Activated T-helper 1 cell treated with Interleukin-2 at 50 U/mL for 16 hours (primary cell): ENCODE measurements at places on chromosomes 4 and X.

DNA sequence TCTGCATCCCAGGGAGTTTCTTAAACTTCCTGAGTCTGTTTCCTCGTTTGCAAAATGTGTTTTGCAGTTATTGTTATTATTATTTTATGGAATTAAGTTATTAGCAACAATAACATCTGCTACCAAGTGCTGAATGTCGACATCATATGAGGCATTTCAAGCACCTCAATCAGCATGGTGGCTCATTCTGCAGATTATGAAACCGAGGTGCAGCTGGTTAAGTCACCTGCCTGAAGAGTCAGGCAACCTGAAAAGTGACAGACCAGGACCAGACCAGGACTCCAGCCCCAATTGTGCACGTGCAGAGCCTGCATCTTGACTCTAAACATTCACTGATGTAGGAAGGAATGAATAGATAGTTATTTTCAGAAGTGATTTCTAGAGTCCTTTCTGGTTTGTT lies 99.8 kb downstream of the AFAP1 start:
- no peak for DNase-seq

DNA sequence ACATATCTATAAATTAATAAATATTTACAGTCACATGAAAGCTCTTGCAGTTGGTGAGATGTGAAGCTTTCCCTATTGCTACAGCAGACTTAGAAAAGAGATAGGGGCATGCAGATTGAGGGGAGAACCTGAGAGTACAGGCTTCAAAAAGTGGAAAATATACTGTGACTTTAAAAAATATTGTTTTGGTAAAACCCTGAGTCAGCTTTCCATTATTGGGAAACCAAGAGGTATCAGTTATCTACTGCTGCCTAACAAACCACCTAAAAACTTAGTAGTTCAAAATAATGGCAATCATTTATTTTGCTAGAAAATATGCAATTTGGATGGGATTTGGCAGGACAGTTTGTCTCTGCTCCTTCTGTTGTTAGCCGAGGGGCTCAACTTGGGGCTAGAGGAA lies 38.3 kb downstream of the LANCL3 start:
- no peak for DNase-seq

DNA sequence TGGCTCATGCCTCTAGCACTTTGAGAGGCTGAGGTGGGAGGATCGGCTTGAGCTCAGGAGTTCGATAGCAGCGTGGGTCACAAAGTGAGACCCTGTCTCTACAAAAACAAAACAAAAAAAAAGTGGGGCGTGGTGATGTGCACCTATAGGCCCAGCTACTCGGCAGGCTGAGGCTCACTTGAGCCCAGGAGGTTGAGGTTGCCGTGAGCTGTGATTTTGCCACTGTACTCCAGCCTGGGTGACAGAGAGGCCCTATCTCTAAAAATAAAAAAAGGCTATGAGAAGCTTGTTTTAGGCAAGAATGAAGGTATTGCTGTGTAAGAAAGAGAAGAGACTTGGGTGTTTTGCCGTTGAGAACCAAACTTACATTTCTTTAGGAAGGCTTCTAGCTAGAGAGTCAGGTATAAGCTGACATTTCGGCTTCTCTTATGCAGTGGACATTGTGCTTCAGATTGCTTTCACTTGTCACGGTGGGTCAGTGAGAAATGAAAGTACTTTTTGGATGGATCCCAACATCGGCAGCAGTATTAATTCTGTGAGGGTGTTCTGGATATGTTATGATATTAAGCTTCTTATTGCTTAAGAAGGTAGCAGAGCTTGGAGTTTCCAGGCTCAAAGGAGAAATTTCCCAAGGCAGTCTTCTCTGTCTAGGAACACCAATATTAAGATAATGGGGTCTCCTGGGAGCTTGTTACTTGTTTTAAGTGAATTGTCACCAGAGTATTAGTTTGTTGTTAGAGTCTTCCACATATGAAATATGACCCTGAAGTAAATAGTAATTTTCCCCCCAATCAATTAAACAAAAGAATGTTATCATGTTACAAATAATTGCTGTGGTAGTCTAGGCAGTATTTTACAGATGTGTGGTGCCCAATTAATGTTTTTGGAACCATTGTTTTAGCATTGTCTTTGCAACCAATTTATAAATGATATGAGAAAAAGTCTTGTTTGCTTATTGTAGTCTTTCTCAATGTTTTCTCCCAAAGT lies 17.6 kb downstream of the TMEM131L start:
- no peak for DNase-seq

- DNase-seq: no peak
Observed at GRCh38 chrX:152831391-152831790, 528 bp downstream of the NSDHL start.

- DNase-seq: no peak
Observed at GRCh38 chrX:18548996-18549395, 122.9 kb downstream of the RS1 start.

- no peak for DNase-seq
Observed at GRCh38 chr4:149949381-149949780, 128.9 kb upstream of the DCLK2 start.

- DNase-seq: no peak
Observed at GRCh38 chrX:39534949-39535348, 562.8 kb downstream of the BCOR start.

GRCh38 chr4:108443585-108443984 lies 176.8 kb upstream of the RPL34 start:
- DNase-seq: no peak

GRCh38 chr4:101025755-101026154 lies 321.6 kb downstream of the PPP3CA start:
- DNase-seq: no peak

DNA sequence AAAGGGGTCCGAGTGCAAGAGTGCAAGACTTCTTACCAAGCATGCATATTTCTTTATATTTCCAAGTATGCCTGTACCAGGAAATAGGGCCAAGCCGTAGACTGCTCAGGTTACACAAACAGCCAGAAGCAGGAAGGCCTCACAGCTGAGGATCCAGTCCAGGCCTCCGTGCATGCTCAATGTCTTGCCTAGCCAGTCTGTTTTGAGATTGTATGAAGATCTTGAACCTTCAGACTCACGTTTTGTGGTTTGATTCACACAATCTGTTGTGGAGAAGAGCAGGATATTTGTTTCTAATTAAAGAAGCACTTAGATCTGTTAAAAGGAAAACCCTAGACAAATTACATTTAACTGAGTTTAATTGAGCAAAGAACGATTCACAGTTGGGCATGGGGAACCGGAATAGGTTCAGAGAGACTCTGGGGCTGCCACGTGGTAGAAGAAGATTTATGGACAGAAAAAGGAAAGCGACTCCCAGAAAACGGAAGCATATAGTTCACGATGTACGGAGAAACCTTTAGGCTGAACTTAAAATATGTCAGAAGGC lies 1.2 kb downstream of the MGST2 start:
- no peak for DNase-seq

GRCh38 chr4:101071241-101071640 lies 276.1 kb downstream of the PPP3CA start:
- no peak for DNase-seq

- DNase-seq: no peak
Observed at GRCh38 chr4:147794787-147795413, 63.0 kb downstream of the ARHGAP10 start.

GRCh38 chrX:82362550-82362949 lies 1145.5 kb upstream of the POU3F4 start:
- DNase-seq: no peak

DNA sequence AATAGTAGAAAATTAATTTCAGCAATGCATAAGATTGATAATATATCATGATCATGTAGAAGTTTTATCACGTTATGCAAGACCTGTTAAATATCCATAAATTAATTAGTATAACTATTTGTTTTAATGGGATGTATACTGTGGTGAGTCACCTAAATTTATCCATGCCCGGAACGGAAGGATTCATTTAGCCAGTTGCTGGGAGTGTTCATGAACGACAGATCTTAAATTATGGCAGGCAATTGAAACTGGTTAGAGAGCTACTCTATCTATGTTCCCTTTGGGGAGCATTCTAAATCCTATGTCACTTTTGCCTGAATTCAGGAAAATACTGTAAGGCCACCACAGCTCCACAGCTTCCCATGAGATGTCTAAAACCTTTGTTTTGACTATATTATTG lies 1950.5 kb upstream of the AGA start:
- DNase-seq: no peak

DNA sequence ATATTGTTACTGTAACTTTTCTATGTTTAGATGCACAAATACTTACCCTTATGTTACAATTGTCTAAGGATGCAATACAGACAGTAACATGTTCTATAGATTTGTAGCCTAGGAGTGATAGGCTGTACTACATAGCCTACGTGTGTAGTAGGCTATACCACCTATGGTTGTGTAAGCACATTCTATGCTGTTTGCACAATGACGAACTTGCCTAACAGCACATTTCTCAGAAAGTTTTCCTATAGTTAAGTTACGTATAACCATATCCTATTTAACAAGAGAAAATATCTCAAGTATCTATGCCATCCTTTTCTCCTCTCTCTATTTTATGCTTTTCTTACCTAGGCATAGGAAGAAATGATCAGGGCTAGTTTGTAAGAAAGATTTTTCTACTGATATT lies 710.8 kb upstream of the HTR2C start:
- DNase-seq: no peak

DNA sequence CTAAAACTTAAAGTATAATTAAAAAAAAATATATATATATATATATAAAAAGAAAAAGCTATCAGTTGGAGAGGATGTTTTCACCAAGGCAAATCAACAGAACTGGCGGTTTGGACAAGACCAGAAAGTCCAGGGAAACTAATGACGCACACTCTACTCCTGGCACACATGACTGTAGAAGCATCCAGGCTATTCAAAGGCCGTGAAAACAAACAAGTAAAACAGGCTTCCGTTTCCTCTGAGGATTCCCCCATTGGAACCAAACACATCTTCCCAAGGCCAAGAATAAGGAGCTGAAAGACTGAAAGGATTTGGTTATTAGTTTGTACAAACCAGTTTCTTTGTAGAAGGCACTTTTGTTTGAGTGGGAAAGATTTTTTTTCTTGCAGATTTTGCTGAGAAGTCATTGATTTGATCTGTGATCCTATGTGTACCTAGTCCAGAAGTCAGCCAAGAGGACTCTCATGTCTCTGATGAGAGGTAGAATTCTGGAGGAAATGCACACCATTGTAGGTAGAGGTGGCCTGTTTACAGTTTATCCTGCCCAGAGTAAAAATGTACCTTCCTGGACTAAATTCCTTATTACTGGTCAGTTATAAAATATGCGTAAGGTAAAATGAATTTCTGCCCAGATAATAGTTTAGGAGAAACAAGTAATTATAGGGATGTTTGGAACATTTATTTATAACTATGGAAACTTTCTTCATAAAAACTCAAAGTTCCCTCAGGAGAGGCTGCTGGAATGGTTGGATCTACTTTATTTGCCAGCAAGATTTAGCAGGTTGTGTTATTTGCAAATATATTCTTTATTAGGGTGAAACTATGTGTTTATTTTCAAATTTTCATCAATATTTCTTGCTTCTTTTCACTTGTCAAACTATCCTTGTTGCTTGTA lies 66.5 kb downstream of the DMP1 start:
- no peak for DNase-seq

- DNase-seq: no peak
Observed at GRCh38 chr4:16660656-16661055, 237.8 kb downstream of the LDB2 start.

DNA sequence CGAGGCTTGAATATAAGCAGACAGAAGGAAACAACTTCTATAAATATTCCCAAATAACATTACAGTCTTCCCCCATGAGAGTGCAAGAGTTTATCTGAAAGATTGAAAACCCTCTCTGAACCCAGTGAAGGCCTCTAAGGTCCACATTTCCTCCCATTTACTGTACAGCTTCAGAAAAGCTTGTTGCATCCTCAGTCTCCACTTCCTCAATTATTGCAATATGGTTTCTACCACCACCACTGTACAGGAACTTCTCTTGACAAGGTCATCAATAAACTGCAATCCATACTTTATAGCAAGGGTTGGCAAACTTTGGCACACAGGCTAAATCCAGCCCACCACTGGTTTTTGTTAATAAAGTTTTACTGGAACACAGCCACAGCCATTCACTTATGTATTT lies 239.0 kb downstream of the THOC2 start:
- DNase-seq: no peak

- no peak for DNase-seq
Observed at GRCh38 chr4:139525414-139525813, 30.6 kb downstream of the SETD7 start.

- DNase-seq: no peak
Observed at GRCh38 chr4:154082760-154083535, 294.1 kb upstream of the SFRP2 start.

DNA sequence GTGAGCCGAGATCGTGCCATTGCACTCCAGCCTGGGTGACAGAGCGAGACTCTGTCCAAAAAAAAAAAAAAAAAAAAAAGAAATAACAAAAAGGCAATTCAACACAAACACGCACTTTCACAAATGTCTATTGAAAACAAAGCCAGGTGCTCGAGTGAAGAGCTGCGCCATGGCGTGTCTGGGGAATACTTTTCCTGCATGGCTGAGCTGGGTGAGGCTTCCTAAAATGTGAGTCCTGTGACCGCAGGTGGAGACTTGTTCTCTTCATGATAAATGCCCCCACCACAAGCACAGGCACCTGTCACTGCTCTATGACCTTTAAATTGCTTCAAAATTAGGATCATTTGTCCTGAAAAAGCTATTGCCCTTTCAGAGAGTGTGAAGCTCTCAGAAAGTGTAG lies 4.0 kb upstream of the ABLIM2 start:
- DNase-seq: no peak

DNA sequence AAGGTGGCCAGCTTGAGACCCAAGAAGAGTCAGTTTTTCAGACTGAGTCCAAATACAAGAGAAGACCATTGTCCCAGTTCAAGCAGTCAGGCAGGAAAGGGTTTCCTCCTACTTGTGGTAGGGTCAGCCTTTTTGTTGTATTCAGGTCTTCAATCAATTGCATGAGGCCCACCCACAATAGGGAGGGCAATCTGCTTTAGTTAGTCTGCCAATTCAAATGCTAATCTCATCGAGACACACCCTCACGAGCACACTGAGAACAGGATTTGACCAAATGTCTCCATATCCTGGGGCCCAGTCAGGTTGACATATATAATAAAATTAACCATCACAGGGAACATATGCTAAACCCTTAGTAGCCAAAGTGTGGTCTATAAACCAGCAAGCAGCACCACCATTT lies 75.3 kb upstream of the FRMPD3 start:
- DNase-seq: no peak

DNA sequence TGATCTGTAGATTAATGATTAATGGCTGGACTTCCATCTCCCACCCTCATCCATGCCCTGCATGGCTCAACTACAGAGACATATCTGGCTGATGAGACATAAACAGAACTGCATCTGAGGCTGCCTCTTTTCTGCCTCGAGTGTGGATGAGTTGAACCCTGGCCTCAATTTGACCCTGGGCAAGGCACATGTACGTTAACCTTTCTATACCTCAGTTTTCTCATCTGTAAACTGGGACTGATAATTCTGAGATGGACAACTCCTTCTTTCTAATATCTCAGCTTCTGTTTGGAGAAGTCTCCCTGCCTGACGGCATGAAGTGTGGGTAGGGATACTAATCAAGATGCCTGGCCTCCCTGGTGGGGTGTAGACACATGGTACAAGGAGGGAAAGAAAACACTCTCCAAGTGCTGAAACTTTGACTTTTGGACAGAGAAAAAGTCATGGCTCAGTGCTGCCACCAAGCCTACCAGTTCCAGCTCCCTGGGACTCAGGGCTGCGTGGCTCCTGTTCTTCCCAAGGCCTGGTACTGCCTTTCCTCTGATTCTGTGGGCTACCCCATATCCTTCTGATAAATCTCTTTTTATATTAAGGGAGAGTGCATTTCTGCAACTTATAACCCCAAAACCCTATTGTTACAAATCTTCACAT lies 64.4 kb downstream of the HAUS3 start:
- DNase-seq: no peak

- no peak for DNase-seq
Observed at GRCh38 chr4:92791871-92792440, 488.2 kb downstream of the GRID2 start.
